ENCODE measurements at places on chromosomes 1 and 21.

DNA sequence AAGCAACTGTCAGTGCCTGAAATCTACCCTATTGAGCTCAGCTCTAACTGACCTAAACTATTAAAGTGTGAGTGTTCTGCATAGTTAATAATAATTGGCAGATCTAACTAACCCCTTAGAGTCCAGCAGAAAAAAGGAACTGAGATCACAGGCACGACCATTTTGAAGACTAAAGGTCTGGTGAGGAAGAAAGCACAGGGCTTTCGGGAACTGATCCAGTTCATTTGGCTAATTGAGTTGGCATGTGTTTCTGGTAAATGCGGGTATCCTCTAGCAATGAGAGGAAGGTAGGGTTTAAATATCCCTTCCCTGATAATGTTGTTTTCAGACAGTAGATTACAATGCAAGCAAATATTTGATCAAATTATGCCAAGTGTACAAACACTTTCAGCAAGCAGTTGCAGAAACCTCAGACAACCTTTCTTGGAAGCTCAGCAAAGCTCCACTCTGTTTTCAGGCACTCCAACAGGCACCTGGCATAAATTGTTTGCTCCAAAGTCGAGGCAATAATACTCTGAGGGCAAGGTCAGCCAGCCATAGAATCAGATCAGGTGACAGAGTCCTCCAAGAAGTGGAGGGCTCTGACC, 100.8 kb downstream of the KCNK1 start:
- DNase-seq: no peak
- H3K4me1 ChIP-seq: no peaks in the 10 kb centered on the region
- H3K27ac ChIP-seq: no peak overlapping the region
- H3K4me3 ChIP-seq: no peak overlapping the region

- no peaks in the 10 kb centered on the region for H3K36me3 ChIP-seq
- DNase-seq: no peak
- H3K27ac ChIP-seq: no peak overlapping the region
- no peak overlapping the region for H3K4me3 ChIP-seq
- H3K4me1 ChIP-seq: no peaks in the 10 kb centered on the region
Observed at GRCh38 chr1:30770150-30770549, 12.6 kb upstream of the LAPTM5 start.

- no peaks in the 10 kb centered on the region for H3K4me1 ChIP-seq
- no peaks in the 10 kb centered on the region for H3K27me3 ChIP-seq
- H3K4me3 ChIP-seq: no peak overlapping the region
- no peak overlapping the region for H3K27ac ChIP-seq
- DNase-seq: no peak
- H3K36me3 ChIP-seq: no peaks in the 10 kb centered on the region
Observed at GRCh38 chr1:20047096-20047495, 22.9 kb upstream of the PLA2G5 start.

DNA sequence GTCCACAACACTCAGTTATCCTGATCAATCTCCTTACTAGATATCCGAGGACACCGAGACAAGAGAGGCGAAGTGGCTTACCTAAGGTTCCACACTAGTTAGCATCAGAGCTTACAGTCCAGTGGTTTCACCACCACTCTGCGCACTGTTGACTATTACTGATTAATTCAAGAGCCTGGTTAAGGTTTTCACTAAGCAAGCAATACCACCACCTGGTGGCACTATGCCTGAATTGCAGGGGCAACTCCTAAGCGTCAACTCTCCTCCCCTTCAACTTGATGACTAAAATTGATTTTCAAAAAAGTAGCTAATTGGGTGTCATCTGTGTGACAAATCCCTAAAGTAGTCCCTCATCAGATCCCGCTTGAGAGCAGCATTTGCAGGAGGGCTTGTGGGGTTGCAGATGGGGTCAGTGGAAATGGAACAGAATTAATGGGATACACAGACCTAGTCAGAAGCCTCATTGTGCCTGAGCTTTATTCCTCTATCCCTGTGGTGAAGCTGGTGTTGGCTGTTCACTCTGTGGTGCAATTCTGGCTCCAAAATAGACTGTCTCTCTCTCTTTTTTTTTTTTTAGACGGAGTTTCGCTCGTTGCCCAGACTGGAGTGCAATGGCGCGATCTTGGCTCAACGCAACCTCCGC, 9.1 kb downstream of the TTC22 start:
- no peaks in the 10 kb centered on the region for H3K36me3 ChIP-seq
- H3K27me3 ChIP-seq: peaks cover 25% of the 10 kb centered on the region
- H3K27ac ChIP-seq: no peak overlapping the region
- no peaks in the 10 kb centered on the region for H3K4me1 ChIP-seq

GRCh38 chr1:7860130-7860529, 7.3 kb upstream of the UTS2 start:
- H3K4me3 ChIP-seq: no peak overlapping the region
- H3K27me3 ChIP-seq: peaks cover 11% of the 10 kb centered on the region
- no peak for DNase-seq
- no peak overlapping the region for H3K27ac ChIP-seq
- peaks cover 3% of the 10 kb centered on the region for H3K4me1 ChIP-seq

Measured in osteocyte (in vitro differentiated cells).